ENCODE measurements at places on chromosomes 7 and 10.

- no peak for DNase-seq
Observed at GRCh38 chr7:129005186-129005585, 49.7 kb downstream of the TNPO3 start.

DNA sequence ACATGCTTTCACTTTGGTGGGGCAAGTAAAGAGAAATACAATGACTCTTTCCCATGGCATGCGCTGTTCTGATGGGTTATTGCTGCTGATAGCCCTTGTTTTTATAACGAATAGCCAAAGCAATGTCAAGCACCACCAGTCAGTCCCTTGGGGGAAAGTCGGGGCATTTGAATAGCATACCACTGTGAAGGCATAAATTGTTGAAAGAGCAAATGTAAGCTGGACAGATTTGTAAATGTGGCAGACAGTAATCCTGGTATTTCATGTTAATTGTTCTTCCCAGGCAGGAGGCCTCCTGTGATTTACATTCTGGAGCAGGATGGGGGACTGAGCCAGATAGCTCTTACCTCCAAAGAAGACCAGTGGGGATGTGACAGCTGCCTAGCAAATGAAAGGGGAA, 293.3 kb downstream of the ADRA2A start:
- DNase-seq, result no peak

- no peak for DNase-seq
Observed at GRCh38 chr7:132102942-132103341, 473.3 kb downstream of the PLXNA4 start.

DNA sequence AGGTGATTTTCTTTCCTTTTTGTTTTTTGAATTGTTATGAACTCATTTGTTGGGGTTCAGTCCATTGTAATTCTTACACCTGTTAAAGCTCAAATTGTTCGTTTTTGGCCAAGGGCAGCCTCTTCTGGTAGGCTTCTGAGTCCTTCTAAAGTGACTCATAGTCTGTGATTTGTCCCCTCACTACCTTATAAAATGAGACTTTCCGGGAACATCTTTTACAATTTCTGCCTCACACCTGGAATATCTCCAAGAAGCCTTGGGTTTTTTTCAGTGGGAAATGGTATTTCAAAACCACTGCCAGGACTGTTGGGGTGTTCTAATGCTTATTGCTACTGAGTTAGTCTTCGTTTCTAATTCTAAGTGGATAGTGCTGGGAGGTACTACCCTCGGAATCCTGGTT, 56.7 kb downstream of the BMPR1A start:
- DNase-seq, result no peak

DNA sequence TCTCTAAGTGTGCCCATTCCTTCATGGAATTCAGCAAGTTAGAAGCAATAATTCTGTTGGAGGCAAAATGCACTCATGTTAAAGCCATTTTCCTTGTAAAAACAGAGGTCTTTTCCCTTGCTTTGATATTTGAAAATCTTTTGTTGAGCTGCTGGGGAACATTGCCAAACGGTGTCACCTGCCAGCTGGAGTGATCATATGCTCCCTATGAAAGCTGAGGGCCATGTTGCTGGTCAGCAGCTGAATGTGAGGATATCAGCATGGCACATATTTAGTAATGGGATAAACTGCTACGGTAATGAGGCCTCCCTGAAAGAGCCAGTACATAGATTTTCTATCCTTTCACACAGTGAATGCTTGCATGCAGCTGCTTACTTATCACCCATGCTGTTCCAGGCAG, 224.3 kb downstream of the THSD7A start:
- DNase-seq, result no peak

- no peak for DNase-seq
Observed at GRCh38 chr10:119687192-119688032, 36.2 kb downstream of the BAG3 start.

DNA sequence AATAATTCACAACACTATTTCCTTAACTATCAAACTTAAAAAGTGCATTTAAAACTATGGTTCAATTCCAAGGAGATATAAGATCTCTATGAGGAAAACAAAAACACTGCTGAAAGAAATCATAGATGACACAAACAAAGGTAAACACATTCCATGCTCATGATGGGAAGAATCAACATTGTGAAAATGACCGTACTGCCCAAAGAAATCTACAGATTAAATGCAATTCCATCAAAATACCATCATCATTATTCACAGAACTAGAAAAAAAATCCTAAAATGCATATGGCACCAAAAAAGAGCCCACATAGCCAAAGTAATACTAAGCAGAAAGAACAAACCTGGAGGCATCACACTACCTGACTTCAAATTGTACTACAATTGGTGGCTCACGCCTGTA, 159.9 kb upstream of the EEPD1 start:
- DNase-seq, result no peak

All from NB4 (cell line).